ENCODE measurements at places on chromosomes 4 and X.

- DNase-seq = peak; percentile 72
These were observed at the start of gene RAB9A for GRCh38 chrX:13688958-13689740. TSS of gene RAB9A (plus strand) at chrX:13689128. CDS start at chrX:13708747, 19,619 bp downstream.

- DNase-seq = no peak
These were observed 46.5 kb downstream of the HADH start for GRCh38 chr4:108036213-108036612.

GRCh38 chr4:149120331-149121022 is 678.3 kb upstream of the NR3C2 start:
- no peak for DNase-seq

GRCh38 chr4:165537028-165537648 is 158.3 kb downstream of the CPE start:
- peak; percentile 40 for DNase-seq

- no peak for DNase-seq
These were observed 105.3 kb upstream of the MBNL3 start for GRCh38 chrX:132594129-132594528.

DNA sequence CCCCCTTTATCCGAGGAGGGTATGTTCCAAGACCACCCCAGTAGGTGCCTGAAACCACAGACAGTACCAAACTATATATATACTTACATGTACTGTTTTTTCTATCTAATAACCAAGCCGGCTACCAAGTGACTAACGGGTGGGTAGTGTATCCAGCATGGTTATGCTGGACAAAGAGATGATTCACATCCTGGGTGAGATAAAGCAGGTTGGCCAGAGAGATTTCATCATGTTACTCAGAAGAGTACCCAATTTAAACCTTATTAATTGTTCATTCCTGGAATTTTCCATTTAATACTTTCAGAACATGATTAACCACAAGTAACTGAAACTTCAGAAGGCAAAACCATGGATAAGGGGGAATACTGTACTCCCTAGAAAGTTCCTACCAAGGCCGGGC is 46.5 kb downstream of the RFC1 start:
- DNase-seq = peak; percentile 63

Measured in ACHN (cell line).